ENCODE measurements at places on chromosomes 11 and 22.

GRCh38 chr22:50016308-50016987 lies 3.9 kb upstream of the IL17REL start:
- peak; percentile 29 for DNase-seq

DNA sequence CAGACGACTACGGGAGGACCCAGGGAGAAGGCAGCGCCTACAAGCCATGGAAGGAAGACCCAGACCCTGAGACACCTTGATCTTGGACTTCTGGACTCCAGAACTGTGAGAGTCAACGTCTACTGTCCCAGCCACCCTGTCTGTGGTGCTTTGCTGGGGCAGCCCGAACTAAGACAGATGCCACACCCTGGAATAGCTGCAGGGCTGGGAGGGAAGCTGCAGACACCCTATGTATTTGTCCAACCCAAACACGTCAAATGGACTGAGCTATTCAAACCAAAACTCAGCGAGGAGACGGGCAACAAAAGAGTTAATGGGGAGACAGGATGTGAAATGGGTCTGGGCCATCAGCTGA lies 169.3 kb downstream of the CTTN start:
- no peak for DNase-seq

GRCh38 chr11:120709808-120710207 lies 198.3 kb downstream of the GRIK4 start:
- DNase-seq = no peak

- DNase-seq = no peak
These were observed 21.5 kb downstream of the RANGAP1 start for GRCh38 chr22:41264408-41264941.

DNA sequence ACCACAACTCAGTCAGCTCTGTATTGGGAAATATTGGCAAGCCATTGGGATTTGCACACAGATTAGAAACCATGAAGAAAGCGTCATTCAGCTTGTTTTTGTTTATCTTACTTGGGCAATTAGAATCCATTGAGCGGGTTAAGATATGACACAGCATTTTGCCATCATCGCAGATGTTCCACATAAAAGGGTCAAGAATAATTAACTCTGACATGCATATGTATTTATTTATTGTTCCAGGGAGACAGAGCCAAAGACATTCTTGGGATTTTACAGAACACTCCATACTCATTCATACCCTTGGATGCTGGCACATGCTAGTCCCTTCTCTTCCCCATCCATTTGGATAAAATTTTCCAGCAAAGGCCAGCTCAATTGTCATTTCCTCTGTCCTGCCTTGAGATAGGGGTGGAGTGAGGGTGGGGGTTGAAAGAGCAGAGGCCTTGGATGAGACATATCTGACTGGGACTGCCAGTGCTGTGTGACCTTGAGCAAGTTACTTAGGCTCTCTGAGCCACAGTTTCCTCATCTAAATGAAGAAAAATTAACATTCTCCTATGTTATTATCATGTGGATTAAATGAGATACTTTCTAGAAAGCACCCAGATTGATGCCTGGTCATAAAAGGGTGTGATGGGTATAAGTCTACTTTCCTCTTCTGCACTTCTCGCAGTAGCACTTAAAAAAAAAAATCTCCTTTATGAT lies 179.7 kb downstream of the RRAS2 start:
- no peak for DNase-seq

DNA sequence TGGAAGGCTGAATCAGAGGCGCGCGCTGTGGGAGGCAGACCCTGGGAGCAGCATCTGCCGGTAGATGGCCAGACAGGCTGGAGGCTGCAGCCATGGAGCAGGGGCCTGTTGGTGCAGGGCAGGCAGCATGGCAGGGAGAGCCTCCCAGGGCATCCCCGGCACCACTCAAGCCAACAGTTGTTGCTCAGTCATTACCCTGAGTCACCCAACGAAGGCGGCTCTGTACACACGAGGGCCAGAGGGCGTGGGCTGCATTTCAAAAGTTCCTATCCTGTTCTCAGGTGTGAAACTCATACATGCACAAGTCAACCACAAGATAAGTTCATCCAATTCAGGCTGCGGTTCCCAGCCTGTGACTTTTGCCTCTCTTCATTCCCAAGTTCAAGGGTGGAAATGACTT lies 2.6 kb downstream of the ANO1 start:
- DNase-seq = no peak

GRCh38 chr11:45663486-45664375 lies 1.7 kb downstream of the CHST1 start:
- DNase-seq = no peak

GRCh38 chr11:119091966-119092879 lies 7.5 kb downstream of the HMBS start:
- DNase-seq = no peak

GRCh38 chr22:50313600-50313999 lies 6.2 kb upstream of the PLXNB2 start:
- no peak for DNase-seq

DNA sequence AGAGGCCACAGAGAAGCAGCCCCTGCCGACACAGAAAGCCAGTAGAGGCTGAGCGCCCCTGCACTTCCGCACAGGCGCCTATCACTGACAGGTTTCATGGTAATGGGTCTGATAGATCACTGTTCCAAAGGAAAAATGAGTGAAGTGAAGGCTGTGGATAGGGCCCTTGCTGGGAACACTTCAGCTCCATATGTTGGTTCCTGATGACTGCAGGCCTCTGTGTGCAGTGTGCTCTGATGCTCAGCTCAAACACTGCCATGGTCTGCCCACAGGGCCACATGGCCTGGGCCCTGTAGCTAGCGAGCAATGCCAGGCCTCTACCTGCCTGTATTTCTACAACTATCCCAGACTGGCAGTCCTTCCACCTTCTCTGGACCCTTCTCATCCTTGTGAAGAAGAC lies 62.7 kb upstream of the CLTCL1 start:
- DNase-seq = no peak

GRCh38 chr22:35564975-35565867 lies 24.6 kb downstream of the RASD2 start:
- DNase-seq = no peak

DNA sequence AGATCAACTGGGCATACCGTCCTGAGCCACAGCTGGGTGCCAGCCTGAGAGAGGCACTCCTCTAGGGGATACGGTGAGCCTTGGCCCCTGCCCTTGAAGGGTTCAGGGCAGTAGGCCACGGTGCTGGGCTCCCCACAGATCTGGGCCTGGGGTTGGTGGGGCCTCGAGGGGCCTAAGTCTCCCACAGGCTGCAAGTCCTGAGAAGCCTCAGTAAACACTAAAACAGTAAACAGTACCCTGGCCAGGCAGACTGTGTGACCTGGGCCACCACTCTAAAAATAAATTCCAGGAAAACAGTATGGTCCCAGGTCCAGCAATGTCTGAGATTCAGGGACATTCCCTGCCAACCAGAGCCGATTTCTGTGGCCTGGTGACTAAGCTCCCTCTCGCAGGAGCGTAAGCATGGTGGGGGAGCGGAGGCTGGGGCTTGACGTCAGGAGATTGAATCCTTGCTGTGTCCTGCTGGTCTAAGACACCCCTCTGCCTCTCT lies 2.3 kb upstream of the RHOD start:
- DNase-seq = peak; percentile 44

GRCh38 chr11:68651208-68651984 lies 32.9 kb upstream of the GAL start:
- no peak for DNase-seq

DNA sequence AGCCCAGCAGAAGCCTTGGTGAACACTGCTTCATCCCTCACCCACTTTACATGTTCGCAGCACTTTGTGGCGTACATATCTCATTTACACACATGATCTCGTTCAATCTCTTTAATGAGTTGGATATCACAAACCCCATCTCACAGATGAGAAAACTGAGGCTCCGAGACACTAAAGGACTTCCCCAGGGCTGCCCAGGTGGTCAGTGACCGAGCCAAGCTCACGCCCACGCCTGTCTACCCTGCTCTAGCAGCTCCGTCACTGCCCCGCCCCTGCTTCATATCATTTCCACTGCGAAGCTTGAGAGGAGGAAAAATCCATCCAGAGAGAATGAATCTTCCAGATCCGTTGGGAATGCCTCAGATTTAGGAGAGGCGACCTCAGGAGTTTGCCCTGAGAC lies 11.8 kb upstream of the DSCAML1 start:
- DNase-seq = no peak

- DNase-seq = no peak
These were observed 2.5 kb downstream of the KRTAP5-4 start for GRCh38 chr11:1619449-1619848.

DNA sequence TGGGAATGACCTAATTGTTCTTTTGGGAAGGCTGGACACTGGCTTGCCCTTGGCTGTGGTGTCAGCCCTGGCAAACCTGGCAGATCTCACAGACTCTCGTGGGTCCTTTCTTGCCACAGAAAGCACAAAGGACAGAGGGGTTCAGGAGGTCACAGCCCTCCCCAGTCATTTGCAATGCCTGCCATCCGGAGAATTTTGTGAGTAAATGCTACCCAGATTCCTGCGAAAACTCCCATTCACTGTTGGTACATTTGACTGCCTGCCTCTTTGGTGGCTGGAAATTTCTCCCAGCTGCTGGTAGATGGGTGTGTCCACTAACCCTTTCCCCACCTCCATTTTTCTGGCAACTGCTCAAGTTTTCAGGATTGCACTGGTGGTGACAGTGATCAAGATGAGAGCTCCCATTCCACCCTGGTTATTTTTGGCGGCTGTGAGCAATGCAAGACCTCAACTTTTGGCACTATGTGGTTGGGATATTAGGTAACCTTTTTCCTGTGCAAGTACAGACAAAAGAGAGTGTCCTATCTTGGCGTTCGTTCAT lies 155.7 kb downstream of the NAV2 start:
- no peak for DNase-seq

GRCh38 chr22:45310977-45311531 lies 1.3 kb downstream of the FAM118A start:
- DNase-seq = no peak

Measured in right forelimb (tissue), 1 donor.